ENCODE measurements at places on chromosomes 11 and 22.

DNA sequence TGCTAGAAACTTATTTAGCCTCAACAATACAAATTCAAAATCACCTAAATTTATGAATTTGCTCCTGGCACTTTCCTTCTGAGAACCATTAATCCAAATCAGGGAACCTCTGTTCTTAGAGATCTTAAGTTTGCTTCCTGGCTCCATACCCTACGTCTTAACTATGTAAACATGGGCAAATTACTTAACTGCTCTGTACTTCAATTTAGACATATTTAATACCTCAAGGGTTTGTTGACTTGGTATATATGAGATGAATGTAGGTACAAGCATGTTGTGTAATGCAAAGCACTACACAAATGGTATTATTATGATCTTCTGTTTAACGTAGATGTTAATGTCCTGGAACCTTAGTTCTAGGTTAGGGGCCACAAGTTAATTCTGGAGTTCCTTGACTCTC is 22.6 kb upstream of the ARHGAP20 start:
- DNase-seq: no peak

GRCh38 chr11:9566561-9567063 is 6.9 kb upstream of the WEE1 start:
- DNase-seq: no peak

GRCh38 chr22:46609724-46610201 is 10.4 kb upstream of the GRAMD4 start:
- no peak for DNase-seq

DNA sequence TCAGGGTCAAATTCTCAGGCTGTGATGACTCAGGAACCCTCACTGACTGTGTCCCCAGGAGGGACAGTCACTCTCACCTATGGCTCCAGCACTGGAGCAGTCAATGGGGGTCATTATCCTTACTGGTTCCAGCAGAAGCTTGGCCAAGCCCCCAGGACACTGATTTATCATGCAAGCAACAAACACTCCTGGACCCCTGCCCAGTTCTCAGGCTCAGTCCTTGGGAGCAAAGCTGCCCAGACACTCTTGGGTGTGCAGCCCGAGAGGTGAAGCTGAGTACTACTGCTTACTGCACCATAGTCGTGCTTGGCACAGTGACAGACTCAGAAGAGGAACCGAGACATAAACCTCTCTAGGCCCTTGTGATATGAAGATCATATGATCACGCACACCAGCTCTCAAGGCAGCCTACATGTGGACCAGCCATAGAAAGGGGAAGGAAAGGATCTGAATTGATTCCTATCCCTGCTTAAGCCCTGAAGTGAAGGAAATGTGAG is 58.2 kb downstream of the ZNF280B start:
- DNase-seq: no peak

- no peak for DNase-seq
Observed at GRCh38 chr11:10294290-10294953, 403 bp upstream of the SBF2 start.

DNA sequence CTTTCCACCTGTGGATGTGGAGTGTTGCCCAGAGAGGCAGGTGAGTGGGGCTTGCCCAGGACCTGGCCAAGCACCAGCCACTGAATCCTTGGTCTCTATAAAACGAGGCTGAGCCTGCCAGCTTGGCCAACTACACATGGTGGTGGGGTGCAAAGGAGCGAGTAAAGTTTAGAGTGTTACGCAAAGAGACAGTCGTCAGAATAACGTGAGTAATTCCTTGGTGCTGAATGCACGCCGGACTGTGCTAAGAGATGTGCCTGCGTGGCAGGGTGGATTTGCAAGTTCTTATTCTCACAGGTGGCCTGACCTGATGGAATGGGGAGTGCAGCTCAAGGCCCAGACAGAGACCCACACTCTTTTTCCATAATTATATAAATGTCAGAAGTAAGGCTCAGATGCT is 88.6 kb upstream of the B3GAT1 start:
- no peak for DNase-seq

- DNase-seq: no peak
Observed at GRCh38 chr11:33668468-33668825, 32.2 kb downstream of the C11orf91 start.

DNA sequence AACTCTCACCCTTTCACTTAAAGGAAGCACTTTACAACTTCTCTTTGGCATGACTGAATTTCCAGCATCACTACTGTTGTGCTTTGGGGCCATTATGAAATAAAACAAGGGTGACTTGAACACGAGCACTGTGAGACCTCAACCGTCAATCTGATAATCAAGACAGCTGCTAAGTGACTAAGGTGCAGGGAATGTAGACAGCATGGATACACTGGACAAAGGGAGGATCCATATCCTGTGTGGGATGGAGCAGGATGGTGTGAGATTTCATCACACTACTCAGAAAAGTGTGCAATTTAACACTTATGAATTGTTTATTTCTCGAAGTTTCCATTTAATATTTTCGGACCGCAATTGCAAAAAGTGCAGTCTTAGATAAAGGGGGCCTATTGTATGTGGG is 16.1 kb upstream of the EXPH5 start:
- no peak for DNase-seq

DNA sequence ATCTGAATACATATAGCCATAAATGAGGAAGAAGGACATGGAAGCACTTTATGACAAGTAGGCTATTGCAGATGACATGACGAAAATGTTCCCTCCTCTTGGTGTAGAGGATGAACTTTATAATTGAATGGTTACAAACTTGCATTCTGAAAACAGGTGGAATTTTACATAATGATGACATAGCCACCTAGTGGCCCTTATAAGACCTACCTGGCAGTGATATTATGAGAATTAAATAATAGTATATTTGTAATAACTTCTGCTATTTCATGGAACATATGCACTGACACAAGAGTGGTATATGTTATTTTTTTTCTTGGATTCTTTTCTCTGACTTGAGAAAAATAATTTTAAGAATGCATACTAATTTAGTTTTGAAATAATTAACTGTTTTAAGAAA is 22.9 kb downstream of the TRIM22 start:
- no peak for DNase-seq
